Right cardiac atrium (tissue), 5 donors: ENCODE measurements at places on chromosomes 7 and 10. TPM values are rescaled to one million over a fixed set of nuclear protein-coding genes. Genes with fewer than 3 reads are reported as not detected.

MBL2 gene
- not detected for total RNA-seq

DNA sequence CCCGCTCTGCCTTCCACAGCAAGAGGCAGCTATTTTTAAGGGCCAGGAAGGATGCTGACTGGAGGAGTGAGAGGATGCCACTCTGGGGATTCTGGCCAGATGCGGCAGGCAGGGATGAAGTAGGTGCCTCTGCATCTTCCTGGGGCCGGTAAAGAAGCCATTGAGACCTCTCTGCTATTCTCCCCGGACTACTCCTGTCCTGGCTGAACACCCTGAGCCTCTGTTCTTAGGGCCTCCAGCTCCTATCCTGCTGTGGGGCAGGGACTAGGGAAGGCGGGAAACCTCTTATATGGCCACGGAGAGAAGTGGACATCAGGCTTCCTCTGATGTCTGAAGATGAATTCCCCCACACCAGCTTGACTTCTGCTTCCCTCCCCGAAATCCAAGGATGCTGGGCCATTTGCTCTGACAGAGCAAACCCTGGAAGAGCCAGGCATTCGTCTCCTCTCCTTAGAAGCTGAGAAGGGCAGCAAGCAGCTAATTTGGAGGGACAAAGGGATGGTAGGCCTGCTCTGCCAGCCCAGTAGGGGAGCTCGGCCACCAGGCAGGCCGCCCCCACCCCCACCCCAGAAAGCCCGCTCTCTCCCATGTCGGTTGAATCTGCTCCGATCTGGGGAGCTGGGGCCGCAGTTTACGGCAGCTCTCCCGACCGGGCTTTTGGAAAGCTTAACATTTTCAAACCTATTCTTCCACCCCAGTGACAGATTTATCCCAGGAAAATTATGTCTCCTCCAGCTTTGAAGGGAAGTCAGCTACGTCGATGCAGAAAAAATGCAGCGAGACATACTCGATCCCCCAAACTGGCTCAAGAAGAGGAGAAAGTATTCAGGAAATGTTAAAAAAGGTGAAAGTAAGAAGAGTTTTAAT is 2.8 kb downstream of the FGF8 start:
- no peak for DNase-seq

TMEM225B gene
- 0.21 TPM for total RNA-seq

AMPH gene
- 1.3 TPM for total RNA-seq
